ENCODE measurements at places on chromosomes 6 and 20.
A peak's percentile ranks its signal among the peaks of the same experiment; 100 is the strongest.

DNA sequence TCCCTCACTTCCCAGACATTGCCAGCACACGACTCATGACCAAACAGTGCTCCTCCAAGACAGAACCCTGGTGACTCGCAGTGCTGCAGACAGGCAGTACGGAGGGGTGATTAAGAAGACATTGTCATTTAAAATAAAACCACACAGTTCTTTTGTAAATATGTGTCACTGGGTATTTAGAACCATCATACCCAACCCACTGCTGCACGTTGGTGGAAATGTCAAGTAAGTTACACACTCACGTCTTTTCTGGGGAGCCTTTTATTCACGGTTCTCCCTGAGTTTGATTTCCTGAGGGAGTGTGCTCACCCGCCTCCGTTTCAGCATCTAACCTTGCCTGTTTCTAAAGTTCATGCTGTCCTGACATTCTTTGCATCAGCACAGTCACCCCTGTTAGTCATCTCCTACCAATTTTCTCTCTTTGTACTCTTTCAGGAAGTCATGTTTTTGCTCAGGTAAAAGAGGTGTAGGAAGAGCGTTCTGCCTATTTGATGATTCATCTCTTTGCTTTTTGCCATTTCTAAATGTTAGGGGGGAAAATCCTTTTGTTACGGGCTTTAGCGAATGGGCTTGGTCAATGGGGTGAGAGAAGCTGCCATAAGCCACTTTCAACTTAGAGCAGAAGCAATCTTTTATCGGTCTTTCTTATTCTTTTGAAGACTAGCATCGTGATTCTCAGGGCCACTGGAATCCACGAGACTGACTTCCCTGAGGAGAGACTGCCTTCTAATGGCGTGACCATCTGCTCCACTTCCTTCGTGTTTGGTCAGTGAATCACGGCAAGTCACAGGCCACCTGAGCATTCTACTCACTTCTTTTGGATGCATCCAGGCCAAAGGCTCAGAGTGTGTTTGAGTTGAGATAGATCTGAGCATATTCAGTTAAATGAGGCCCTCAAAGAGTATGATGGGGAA, 512.8 kb upstream of the JARID2 start:
- peak; percentile 24 for DNase-seq

DNA sequence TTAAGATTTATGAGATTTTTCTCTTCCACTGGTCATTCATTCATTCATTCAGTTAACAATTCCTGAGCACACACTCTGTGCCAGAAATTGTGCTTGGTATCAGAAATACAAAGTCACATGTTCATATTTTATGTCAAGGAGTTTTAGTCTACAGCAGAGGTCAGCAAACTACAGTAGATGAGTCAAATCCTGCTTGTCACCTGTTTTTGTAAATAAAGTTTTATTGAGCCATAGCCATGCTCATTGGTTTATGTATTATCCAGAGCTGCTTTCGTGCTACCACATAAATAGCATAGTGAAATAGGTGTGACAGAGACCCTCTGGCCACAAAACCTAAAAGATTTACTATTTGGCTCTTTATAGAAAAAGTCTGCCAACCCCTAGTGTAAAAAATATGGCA, 46.8 kb downstream of the THEMIS start:
- DNase-seq = no peak

GRCh38 chr6:85000001-85000400, 235.6 kb upstream of the TBX18 start:
- DNase-seq = no peak

GRCh38 chr20:46837083-46837482, 57.6 kb upstream of the EYA2 start:
- no peak for DNase-seq

- DNase-seq = no peak
Measured at GRCh38 chr6:128801621-128802020, 81.3 kb upstream of the LAMA2 start.

DNA sequence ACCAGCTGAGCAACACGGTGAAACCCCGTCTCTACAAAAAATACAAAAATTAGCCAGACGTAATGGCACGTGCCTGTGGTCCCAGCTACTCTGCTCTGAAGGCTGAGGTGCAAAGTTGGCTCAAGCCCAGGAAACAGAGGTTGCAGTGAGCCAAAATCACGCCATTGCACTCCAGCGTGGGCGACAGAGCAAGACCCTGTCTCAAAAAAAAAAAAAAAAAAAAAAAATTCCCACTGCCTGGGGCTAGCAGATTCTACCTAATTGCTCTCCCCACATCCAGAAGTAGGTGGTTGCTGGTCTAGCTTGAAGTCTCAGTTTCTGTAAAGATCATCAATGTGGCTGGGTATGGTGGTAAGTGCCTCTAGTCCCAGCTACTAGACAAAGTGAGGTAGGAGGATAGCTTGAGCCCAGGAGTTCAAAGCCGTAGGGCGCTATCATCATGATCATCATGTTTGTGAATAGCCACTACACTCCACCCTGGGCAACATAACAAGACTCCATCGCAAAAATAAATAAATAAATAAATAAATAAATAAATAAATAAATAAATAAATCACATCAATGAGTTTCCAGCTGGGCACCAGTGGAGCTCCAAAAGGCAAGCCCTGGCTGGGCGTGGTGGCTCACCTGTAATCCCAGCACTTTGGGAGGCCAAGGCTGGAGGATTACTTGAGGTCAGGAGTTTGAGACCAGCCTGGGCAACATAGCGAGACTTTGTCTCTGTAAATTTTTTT, 6.3 kb upstream of the AP5S1 start:
- DNase-seq = no peak

DNA sequence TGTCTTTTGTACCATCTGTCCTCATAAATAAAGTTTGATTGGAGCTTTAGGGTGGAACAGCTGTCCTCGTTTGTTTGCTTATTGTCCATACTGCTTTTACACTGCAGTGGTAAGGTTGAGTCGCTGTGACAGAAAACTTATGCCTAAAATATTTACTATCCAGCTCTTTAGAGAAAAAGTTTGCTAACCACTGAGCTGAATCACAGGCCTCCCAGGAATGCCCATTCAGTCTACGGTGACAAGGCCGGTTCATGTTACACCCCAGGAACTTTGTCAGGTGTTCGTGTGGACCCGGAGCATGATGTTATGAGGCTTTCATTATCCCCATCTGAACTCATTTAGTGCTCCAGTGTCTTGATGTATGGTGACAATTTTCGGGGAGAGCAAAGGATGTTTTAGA, 401.1 kb downstream of the SAMD5 start:
- DNase-seq = no peak

- peak; percentile 41 for DNase-seq
Measured at GRCh38 chr6:51959744-51960383, 127.5 kb downstream of the PKHD1 start.

- DNase-seq = peak; percentile 75
Measured at GRCh38 chr6:151901009-151901411, 93.5 kb downstream of the ESR1 start.

GRCh38 chr6:34534656-34535055, 21.5 kb downstream of the SPDEF start:
- no peak for DNase-seq
